Calu3 (cell line): ENCODE measurements at places on chromosomes 16 and 17. TPM values are rescaled to one million over a fixed set of nuclear protein-coding genes. Genes with fewer than 3 reads are reported as not detected.

DNA sequence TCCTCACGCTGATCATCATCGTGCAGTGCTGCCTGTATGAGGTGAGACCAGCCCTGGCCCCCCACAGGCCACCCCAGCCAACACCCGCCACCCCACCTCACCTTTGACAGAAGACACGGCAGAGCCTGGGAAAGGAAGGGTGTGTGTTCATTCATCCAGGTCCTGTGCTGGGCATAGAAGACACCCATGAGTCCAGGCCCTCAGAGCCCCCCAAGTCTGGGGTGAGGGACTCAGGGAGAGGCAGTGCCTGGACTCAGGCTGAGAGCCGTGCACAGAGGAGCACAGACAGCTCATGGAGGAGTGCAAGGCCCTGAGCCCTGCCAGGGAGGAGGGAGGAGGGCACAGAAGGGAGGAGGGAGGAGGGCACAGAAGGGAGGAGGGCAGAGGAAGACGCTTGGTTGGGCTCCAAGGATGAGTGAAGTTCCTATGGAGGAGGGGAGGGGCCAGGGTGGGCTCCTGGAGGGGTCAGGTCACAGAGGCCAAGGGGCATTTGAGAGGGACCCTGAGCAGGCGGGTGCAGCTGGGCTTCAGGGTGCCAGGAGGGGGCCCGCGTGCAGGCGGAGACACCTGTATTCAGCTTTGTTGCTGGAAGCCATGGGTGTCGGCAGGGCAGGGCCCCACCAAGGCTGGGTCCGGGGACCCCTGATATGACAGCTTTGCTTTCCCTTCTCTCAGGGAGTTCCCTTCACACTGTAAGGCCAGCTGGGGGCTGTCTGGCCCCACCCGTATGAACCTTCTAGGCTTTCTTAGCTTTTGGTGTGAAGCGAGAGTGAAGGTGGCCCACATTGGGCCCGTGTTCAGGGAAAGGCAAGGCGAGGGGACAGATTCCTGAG lies 11.4 kb downstream of the TAX1BP3 start:
- H3K27ac ChIP-seq, result peak overlapping the region; percentile 44
- no peak for DNase-seq
- H3K4me3 ChIP-seq, result no peak overlapping the region

DNA sequence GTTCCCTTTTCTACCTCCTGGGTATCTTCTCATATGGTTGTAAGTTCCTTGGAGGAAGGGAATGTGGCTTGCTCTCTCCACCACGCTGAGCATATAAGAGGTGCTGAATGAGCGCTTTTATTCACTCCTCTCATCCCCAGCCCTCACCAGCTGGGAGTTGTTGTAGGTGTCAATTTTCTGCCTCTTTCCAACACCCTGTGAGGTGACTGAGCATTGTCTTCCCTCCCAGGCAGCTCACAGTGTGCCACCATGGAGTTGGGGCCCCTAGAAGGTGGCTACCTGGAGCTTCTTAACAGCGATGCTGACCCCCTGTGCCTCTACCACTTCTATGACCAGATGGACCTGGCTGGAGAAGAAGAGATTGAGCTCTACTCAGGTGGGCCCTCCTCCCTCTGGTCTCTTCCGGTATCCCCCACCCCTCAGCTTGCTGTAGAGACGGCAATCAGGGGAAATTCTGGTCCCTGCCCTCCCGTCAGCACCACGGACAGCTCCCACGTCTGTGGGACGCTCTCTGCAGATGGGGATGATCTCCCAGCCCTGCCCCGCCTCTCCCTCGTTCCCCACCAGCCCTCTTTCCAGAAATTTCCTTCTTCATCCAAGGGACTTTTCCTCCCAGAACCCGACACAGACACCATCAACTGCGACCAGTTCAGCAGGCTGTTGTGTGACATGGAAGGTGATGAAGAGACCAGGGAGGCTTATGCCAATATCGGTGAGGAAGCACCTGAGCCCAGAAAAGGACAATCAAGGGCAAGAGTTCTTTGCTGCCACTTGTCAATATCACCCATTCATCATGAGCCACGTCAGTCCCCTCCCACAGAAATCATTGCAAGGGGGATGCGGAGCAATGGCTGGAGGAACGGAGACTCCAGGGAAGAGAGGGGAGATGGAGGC lies 18.3 kb downstream of the CIITA start:
- no peaks in the 10 kb centered on the region for H3K36me3 ChIP-seq
- no peak overlapping the region for H3K4me3 ChIP-seq
- no peak overlapping the region for H3K27ac ChIP-seq
- H3K27me3 ChIP-seq, result no peaks in the 10 kb centered on the region

GRCh38 chr17:78232859-78233173 lies 1.4 kb downstream of the TMEM235 start:
- no peak overlapping the region for H3K4me3 ChIP-seq
- peaks cover 30% of the 10 kb centered on the region for H3K27me3 ChIP-seq
- DNase-seq, result no peak
- H3K36me3 ChIP-seq, result no peaks in the 10 kb centered on the region
- H3K27ac ChIP-seq, result no peak overlapping the region
- peaks cover 8% of the 10 kb centered on the region for H3K4me1 ChIP-seq

GRCh38 chr16:57802341-57803133 lies at the start of gene KIFC3:
Gene KIFC3, minus strand, starts transcription at chr16:57802491. Its CDS starts 4,248 bp downstream, at chr16:57798243.
- DNase-seq, result peak; percentile 86
- H3K27ac ChIP-seq, result peak within 1 kb of the TSS; percentile 91
- no peaks in the 10 kb centered on the region for H3K27me3 ChIP-seq
- H3K36me3 ChIP-seq, result peaks cover 39% of the 10 kb centered on the region

- H3K36me3 ChIP-seq, result no peaks in the 10 kb centered on the region
- DNase-seq, result no peak
- no peaks in the 10 kb centered on the region for H3K4me1 ChIP-seq
- peaks cover 42% of the 10 kb centered on the region for H3K27me3 ChIP-seq
- H3K4me3 ChIP-seq, result no peak overlapping the region
- no peak overlapping the region for H3K27ac ChIP-seq
Observed at GRCh38 chr17:20983359-20983637, 59.5 kb downstream of the USP22 start.

DNA sequence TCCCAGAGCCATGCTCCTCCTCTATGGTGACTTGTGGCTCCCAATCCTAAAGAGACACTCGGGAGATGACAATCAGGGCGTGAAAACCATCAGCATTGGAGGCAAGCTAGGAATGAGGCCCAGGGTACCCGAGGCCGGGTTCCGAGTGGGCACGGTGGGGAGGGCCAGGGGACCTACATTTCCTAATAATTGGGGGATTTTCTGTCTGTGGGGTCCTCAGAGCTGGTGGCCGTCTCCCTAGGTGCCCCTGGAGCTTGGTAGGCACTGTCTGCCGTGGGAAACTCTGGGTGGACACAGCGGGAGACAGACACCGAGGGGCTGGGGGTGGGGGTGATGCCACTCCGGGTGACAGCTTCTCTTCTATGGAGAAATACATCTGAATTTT lies 312.5 kb upstream of the TNRC6C start:
- peaks cover 91% of the 10 kb centered on the region for H3K27me3 ChIP-seq
- no peak overlapping the region for H3K27ac ChIP-seq
- H3K4me3 ChIP-seq, result no peak overlapping the region
- no peaks in the 10 kb centered on the region for H3K4me1 ChIP-seq

DNA sequence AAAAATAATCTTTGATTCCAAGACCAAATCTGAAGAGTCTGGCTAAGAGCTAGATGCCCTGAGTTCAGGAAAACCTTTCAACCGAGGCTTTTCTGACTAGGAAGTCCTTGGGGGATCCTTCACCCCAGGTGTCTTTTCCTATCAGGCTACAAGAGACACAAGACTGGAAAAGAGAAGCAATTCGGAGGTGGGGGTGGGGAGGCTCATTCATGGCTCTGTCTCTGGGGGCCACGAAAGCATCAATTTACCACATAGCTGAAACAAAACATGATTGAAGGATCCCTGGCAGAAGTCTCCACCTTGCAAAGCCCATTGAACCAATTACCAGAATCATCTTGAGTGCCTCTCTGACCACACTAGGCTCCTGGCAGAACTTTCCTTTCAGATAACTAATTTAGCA lies 239.8 kb upstream of the SALL1 start:
- no peaks in the 10 kb centered on the region for H3K27me3 ChIP-seq
- peaks cover 25% of the 10 kb centered on the region for H3K4me1 ChIP-seq
- H3K36me3 ChIP-seq, result no peaks in the 10 kb centered on the region
- DNase-seq, result no peak

DNA sequence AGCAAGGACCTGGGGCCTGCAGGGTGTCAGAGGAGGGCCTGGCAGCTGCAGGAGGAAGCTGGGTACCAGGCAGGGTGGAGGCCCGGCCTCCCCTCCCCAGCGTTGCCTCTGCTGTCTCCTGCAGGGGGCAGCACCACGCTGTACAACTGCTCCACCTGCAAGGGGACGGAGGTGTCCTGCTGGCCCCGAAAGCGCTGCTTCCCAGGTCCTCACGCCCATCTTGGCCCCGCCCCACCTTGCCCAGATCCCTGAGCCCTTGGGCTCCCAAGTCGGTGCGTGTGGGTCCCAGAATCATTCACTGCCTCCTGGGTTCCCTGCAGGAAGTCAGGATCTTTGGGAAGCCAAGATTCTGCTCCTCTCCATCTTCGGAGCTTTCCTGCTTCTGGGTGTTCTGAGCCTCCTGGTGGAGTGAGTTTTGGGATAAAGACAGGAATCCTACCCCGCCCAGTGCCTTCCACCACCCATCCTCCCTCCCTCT lies 1.2 kb downstream of the TMEM95 start:
- H3K36me3 ChIP-seq, result peaks cover 21% of the 10 kb centered on the region
- H3K4me1 ChIP-seq, result peaks cover 20% of the 10 kb centered on the region
- no peaks in the 10 kb centered on the region for H3K27me3 ChIP-seq
- no peak overlapping the region for H3K4me3 ChIP-seq
- H3K27ac ChIP-seq, result no peak overlapping the region
- peak; percentile 90 for DNase-seq

DNA sequence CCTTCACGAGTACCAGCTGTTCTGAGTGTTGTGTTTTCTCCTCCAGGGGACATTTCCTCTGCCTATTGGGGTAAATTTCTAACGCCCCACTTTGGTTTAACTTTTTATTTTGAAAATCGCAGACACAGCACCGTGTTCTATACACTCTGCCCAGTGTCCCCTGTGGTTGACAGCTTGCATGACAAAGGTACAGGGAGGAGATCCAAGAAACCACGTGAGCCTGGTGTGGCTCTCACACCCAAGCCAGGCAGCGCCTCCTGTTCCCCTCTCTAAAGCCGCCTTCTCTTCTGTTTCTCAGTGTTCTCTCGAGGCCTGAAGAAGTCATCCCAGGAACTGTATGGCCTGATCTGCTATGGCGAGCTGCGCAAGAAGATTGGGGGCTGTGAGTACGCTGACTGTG lies 25.4 kb downstream of the CRAMP1 start:
- H3K36me3 ChIP-seq, result peaks cover 48% of the 10 kb centered on the region
- DNase-seq, result no peak
- H3K4me1 ChIP-seq, result no peaks in the 10 kb centered on the region
- no peak overlapping the region for H3K4me3 ChIP-seq
- H3K27ac ChIP-seq, result no peak overlapping the region
- no peaks in the 10 kb centered on the region for H3K27me3 ChIP-seq

DNA sequence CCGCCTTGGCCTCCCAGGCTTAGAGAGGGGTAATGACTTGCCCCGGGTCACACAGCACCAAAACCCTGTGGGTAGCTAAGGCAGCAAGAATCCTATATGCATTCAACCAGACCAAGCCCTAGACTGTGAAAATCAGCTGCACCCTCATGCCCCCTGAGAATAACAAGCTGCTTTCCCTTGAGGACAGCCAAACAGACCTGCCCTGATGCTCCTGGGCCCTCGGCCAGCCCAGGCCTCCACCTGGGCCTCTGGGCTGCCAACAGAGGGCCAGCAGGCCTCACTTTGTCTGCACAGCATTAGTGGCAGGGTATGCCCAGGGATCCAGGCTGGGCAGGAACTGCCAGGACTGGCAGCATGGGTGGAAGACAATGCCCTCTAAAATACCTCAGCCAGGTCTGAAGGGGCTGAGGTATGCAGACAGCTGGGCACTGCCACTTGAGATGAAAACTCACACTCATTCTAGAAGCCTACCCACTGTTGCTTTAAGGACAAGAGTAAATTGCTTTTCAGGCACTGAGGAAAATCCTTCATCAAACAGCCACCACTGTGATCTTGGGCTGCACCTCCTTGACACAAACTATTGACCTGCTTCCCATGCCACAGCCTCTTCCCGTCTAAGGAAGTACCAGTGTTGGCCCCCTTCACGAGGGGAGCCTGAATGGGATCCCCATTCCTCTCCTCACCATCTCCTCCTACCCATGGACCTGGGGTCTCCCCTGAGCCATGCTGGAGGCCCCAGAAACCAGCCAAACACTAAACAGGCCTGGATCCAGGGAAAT lies 8.8 kb downstream of the ST3GAL2 start:
- DNase-seq, result no peak
- peaks cover 34% of the 10 kb centered on the region for H3K4me1 ChIP-seq
- no peaks in the 10 kb centered on the region for H3K27me3 ChIP-seq
- no peak overlapping the region for H3K4me3 ChIP-seq

- no peaks in the 10 kb centered on the region for H3K4me1 ChIP-seq
- no peak overlapping the region for H3K27ac ChIP-seq
- DNase-seq, result peak; percentile 23
- H3K27me3 ChIP-seq, result no peaks in the 10 kb centered on the region
- peaks cover 5% of the 10 kb centered on the region for H3K36me3 ChIP-seq
- no peak overlapping the region for H3K4me3 ChIP-seq
Observed at GRCh38 chr17:4199818-4200402, 56.9 kb downstream of the CYB5D2 start.

DNA sequence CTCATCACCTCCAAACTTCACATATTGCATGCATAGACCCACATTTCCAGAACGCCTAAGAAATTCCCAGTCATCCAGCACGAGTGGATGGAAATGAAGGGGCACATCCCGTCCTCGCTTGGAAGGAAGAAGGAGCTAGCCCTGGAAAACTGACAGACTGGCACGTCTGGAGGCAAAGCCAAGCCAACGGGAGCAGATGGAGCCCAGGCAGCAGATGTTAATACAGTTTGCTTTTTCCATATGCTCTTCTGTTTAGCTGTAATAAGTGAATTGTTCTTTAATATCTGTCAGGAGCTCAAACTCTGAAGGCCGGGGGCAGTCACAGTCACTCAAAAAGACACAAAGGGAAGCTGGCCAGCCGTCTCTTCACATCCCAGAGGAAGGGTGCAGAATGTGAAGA lies 187.7 kb downstream of the XYLT1 start:
- DNase-seq, result no peak
- H3K36me3 ChIP-seq, result peaks cover 5% of the 10 kb centered on the region
- no peak overlapping the region for H3K27ac ChIP-seq
- H3K27me3 ChIP-seq, result no peaks in the 10 kb centered on the region

- no peak overlapping the region for H3K27ac ChIP-seq
- no peaks in the 10 kb centered on the region for H3K36me3 ChIP-seq
- no peak overlapping the region for H3K4me3 ChIP-seq
- H3K4me1 ChIP-seq, result no peaks in the 10 kb centered on the region
- no peaks in the 10 kb centered on the region for H3K27me3 ChIP-seq
- DNase-seq, result no peak
Observed at GRCh38 chr16:75025761-75026160, 26.9 kb downstream of the ZNRF1 start.

GRCh38 chr17:45235416-45236281 lies 14.0 kb downstream of the FMNL1 start:
- peaks cover 56% of the 10 kb centered on the region for H3K27me3 ChIP-seq
- H3K4me3 ChIP-seq, result no peak overlapping the region

Gene GP1BA
- not detected in 2 replicates for total RNA-seq

Gene PYY
- not detected in 2 replicates for total RNA-seq

Gene CACNG3
- not detected in 2 replicates for total RNA-seq

Gene ADAP2
- total RNA-seq, result 2.1 TPM in 1 of 2 replicates, not detected in the other

Gene SLFN14
- not detected in 2 replicates for total RNA-seq

Gene TUBB3
- total RNA-seq, result 52.1 and 61.5 TPM in 2 replicates

Gene SYNGR3
- 3.6 and 3.8 TPM in 2 replicates for total RNA-seq
